Left cardiac atrium (tissue), 4 donors: ENCODE measurements at places on chromosomes 7 and 10. TPM values are rescaled to one million over a fixed set of nuclear protein-coding genes. Genes with fewer than 3 reads are reported as not detected.

DBNL gene
- total RNA-seq: 48.7 TPM

KDM7A gene
- 9.0 TPM for total RNA-seq

OGDHL gene
- total RNA-seq: 4.2 TPM

FZD8 gene
- total RNA-seq: 14.8 TPM

KCND2 gene
- 0.41 TPM for total RNA-seq

ICA1 gene
- total RNA-seq: 38.3 TPM

GFRA1 gene
- 4.9 TPM for total RNA-seq

HYAL4 gene
- total RNA-seq: not detected

CALN1 gene
- total RNA-seq: not detected

CASTOR2 gene
- total RNA-seq: 31.0 TPM

GRID1 gene
- 0.52 TPM for total RNA-seq

ACSL5 gene
- 10.5 TPM for total RNA-seq

PPP1R17 gene
- total RNA-seq: not detected

TMEM225B gene
- total RNA-seq: 0.18 TPM

CTAGE6 gene
- total RNA-seq: 0.12 TPM

UCMA gene
- not detected for total RNA-seq

SDK1 gene
- 2.8 TPM for total RNA-seq

SCART1 gene
- 0.27 TPM for total RNA-seq

GIMAP5 gene
- total RNA-seq: 25.6 TPM

HHEX gene
- total RNA-seq: 9.0 TPM

GPR15LG gene
- total RNA-seq: not detected

ERVW-1 gene
- not detected for total RNA-seq

CLIP2 gene
- total RNA-seq: 9.7 TPM

OR2A12 gene
- total RNA-seq: not detected

CUZD1 gene
- total RNA-seq: 0.32 TPM

ITPRID1 gene
- total RNA-seq: not detected
